ENCODE measurements at places on chromosomes 2 and 18.

GRCh38 chr18:32040936-32041335 is 22.3 kb downstream of the RNF125 start:
- no peak for DNase-seq

GRCh38 chr18:79527656-79528315 is 132.1 kb downstream of the NFATC1 start:
- no peak for DNase-seq

DNA sequence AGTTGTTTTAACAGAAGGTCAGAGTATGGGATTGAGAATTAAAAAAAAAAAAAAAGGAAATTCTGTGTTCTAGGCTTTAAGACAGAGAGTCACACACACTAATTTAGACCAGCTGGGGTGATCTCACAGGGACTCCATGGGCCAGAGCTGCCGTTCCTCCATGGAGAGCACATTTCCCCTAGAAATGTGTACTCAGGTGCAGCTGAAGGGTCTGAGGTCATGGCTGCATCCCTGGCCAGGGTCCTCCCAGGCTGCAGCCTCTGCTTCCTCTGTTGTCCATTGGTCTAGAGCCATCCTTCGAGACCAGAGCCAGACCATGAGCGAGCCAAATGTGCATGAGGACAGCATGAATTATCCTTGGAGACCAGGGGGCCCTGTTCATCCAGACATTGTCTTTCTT is 190.1 kb upstream of the TNP1 start:
- DNase-seq, result no peak

DNA sequence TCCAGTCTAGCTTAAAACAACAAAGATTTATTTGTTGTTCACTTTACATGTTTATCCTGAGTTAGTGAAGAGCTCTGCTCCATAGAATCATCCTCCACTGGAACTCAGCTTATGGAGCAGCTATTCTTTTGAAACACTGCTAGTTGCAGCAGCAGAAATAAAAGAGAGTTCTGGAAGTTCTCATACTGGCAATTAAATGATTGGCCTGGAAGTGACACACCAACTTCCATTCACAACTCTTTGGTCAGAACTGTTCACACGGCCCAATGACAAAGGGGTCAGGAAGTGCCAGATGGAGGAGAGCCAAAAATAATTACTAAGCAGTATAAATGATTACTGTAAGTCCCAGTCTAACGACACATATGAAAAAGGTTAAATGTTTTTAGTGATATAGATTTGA is 39.1 kb downstream of the FBXO11 start:
- DNase-seq, result no peak

GRCh38 chr2:70936165-70936978 is 672 bp downstream of the ATP6V1B1 start:
- DNase-seq, result no peak

- no peak for DNase-seq
Measured at GRCh38 chr2:157818227-157818626, 57.9 kb downstream of the ACVR1 start.

- no peak for DNase-seq
Measured at GRCh38 chr18:55585065-55585919, 2.7 kb downstream of the TCF4 start.

DNA sequence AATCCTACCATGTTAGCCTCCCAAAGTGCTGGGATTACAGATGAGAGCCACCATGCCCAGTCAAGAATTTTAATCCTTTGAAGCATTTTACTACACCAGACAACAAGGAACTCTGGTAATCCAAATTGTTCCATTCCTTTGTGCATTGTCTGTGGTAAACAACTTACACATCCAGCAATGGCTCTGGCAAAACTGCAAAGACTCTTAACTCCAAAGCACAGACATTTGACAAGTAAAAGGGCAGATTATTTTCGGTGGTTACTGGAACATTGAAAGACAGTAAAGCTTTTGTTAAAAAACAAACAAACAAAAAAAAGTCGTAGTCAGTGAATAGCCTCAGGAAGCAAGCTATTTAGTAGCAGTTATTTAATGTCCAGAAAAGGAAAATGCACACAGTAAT is 33.2 kb upstream of the RMND5A start:
- no peak for DNase-seq

- no peak for DNase-seq
Measured at GRCh38 chr2:146228466-146229058, 1616.3 kb upstream of the ACVR2A start.

DNA sequence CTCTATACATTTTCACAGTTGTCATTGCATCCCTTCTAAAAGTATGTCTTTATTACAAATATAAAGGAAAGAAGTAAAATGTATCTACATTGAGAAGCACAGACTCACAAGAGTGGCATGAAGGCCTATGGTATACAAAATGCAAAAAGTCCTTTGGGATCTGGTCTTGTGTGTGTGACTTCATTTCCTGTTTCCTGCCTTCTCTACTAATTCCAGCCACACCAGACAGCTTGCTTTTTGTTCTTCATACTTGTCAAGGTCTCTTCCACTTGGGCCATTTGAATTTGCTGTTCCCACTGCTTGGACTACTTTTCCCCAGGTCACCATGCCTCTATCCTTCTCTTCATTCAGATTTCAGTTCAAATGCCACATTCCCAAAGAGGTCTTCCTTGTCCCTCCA is 6.7 kb upstream of the PNO1 start:
- no peak for DNase-seq

- DNase-seq, result no peak
Measured at GRCh38 chr2:128322715-128323554, 4.3 kb upstream of the HS6ST1 start.

DNA sequence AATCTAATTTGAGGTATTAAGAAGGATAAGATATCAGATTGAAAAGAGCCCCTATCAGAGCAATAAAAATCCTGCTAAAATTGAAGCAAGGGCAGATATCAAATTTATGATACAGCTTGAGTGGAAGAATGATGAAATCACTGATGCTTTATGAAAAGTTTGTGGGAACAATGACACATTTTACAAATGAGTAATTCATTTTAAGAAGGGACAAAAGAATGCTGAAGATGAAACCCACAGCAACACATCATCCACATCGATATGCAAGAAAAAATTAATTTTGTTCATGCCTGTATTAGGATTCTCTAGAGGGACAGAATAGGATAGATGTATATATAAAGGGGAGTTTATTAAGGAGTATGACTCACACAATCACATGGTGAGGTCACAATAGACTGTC is 355.6 kb upstream of the GYPC start:
- DNase-seq, result no peak

- no peak for DNase-seq
Measured at GRCh38 chr2:105674859-105675541, 69.7 kb upstream of the NCK2 start.

DNA sequence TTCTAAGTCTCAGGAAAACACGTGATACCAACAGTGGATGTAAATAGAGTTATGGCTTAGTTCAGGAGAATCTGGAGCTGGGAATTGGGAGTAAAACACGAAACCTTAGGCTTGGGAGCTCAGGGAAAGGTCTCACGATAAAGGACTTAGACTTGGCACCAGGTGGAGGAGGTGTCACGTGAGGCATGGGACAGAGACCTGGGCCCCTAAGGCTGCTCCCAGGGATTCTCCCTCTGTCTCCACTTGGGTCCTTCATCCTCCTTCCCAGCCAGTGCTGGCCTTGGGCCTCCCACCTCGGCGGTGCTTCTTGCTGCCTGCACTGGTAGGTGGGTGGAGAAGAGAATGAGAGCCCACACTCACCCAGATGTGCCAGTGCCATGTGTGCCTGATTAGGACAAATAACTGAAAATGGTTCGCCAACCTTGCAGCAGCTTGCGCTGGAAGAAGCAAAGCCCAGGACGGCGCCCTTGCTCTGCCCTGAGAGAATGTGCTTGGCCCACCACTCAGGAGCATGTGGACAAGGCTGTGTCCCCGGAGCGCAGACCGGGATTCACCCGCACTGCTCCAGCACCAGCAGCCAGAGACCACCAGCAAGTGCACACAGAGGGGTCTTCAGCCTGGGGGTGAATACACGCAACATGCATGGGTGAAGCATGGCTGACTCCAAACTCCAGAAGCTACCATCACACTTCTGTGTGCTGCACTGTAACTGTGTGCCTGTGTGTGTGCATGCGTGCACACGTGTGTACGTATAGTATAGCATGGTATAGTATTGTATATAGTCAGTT is 48.1 kb downstream of the PSMG2 start:
- DNase-seq, result no peak

- no peak for DNase-seq
Measured at GRCh38 chr2:11406958-11407381, 59.0 kb downstream of the E2F6 start.

GRCh38 chr2:11665510-11666362 is 4.3 kb downstream of the NTSR2 start:
- no peak for DNase-seq

DNA sequence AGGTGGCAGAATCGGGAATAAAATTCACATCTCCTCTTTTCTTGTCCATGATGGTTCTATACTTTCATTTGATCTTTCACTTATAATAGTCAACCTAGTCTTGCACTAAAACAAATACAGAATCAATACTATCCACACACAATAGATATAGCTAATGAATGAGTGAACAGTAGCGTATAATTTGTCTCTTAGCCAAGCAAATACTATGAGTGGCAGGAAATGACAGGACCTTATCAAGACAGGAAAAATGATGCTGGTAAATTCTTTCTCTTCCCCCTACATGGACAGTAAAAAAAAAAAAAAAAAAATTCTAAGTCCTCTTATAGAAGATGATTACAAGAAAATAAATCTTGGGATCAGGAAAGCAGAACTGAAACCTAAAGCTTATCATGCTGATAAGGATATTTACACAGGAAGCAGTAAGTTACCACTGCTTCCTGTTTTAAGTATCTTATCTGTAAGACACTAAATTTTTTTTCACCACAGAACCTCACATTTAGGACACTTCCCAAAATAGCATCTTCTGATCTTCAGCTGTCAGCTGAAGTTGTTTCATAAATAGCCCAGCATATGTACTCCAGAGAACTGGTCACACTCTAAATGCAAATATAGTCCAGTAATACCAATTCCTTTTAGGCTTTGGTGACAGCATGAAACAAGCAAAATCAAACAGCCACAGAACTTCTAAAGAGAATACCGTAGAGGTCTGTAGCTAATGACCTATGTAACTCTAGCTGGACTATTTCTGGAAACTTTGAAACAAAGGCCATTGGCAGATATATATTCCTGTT is 27.0 kb downstream of the IRS1 start:
- DNase-seq, result no peak

GRCh38 chr2:67566958-67567635 is 170.0 kb downstream of the ETAA1 start:
- no peak for DNase-seq

GRCh38 chr2:239770246-239770639 is 254.9 kb downstream of the NDUFA10 start:
- no peak for DNase-seq

GRCh38 chr18:56127322-56128099 is 510.9 kb downstream of the TXNL1 start:
- no peak for DNase-seq

DNA sequence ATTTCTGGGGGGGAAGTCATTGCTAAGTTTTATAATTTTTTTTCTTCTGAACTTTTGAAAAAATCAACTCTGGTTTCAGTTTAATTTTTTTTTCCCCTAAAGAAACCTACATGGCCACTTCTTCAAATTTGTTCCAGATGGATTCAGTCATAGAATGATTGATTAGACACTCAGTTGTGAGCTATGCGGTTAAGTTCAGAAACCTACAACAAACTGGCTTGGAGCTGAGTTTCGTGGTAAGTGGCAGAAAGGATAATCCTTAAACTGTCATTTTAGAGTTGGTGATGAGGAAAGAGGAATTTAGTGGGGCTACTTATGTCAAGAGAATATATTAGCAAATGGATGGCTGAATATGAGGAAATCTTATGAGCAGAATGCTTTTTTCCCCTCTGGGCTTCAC is 23.7 kb downstream of the EFEMP1 start:
- DNase-seq, result no peak

- DNase-seq, result no peak
Measured at GRCh38 chr2:42385225-42385624, 24.2 kb upstream of the COX7A2L start.

- DNase-seq, result no peak
Measured at GRCh38 chr18:25587545-25587944, 235.6 kb upstream of the ZNF521 start.

DNA sequence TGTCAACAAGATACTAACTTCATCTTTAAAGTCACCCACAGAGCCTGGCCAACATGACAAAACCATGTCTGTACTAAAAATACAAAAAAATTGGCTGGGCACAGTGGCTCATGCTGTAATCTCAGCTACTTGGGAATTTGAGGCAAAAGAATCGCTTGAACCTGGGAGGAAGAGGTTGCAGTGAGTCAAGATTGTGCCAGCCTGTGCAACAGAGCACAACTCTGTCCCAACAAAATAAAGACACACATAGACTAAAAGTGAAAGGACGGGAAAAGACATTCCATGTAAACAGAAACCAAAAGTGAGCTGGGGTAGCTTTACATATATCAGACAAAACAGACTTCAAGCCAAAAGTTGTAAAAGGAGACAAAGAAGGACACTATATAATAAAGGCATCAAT is 34.8 kb downstream of the USP34 start:
- DNase-seq, result no peak

All from SK-N-MC (cell line).